ENCODE measurements at places on chromosomes 6 and 20. TPM values are rescaled to one million over a fixed set of nuclear protein-coding genes. Genes with fewer than 3 reads are reported as not detected.

Gene SLC17A4
- not detected for total RNA-seq

Gene UBR2
- total RNA-seq = 34.7 TPM

Gene ADTRP
- 1.3 TPM for total RNA-seq

Gene SNAP25
- 4.5 TPM for total RNA-seq

Gene F13A1
- total RNA-seq = under 0.01 TPM

Gene CD109
- 12.8 TPM for total RNA-seq

Gene EBF4
- 0.99 TPM for total RNA-seq

Gene MSH5
- 2.3 TPM for total RNA-seq

Gene PARD6B
- 1.0 TPM for total RNA-seq

Gene TAAR1
- total RNA-seq = not detected

Measured in fibroblast of lung (primary cell).